ENCODE measurements at places on chromosomes 13 and 19. TPM values are rescaled to one million over a fixed set of nuclear protein-coding genes. Genes with fewer than 3 reads are reported as not detected.
A peak's percentile ranks its signal among the peaks of the same experiment; 100 is the strongest.

The ATP5F1D gene
- 73.8 TPM for total RNA-seq

DNA sequence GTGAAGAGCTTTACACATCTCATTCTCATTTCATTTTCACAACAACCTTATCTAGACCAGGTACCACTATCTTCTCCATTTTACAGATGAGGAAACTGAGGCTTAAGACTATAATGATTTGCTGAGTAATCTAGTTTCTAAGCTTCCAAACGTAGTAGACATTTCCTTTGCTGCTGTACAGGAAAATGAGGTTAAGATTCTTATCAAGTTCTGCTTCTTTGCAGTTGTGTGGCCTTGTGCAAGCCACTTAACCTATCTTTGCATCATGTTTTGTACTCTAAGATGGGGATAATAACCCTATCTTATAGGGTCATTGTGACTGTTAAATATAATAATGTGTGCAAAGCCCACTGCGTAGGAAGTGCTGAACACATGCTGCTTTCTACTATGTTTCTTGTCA, 307.9 kb downstream of the HS6ST3 start:
- ATAC-seq, result no peak

DNA sequence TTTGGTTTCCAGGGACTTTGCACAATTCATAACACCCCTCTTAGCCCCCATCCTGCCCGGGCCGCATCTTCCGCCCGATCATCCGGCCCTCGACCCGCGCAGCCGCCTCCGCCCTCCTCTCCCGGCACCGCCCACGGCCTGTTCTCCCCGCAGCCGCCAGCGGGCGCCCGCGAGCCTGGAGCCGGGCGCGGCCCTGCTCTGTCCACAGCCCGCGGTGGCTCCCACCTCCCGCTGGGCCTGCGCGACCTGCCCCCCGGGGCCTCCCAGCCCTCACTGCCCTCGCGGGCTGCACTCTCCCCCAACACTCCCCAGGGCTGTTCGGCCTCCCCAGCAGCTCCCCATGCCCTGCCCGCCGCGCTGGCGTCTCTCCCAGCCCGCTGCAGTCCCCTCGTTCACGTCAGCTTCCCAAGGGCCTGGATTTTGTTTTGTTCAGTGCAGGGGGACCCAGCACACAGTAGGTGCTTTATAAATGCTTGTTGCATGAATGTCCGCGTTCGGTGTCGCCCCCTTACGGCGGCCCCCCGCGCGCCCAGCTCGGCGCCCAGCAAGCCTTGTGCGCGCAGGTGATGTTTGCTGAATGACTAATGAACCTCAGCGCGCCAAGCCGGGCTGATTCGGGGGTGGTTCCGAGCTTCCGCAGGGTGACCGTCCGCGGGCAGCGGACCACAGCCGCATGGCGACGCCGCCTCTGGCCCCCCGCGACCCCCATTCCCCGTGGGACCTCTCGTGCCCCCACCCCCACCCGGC, 4.6 kb upstream of the APC2 start:
- ATAC-seq, result peak; percentile 74

GRCh38 chr19:35596366-35596999, 10.5 kb downstream of the PMIS2 start:
- no peak for ATAC-seq

DNA sequence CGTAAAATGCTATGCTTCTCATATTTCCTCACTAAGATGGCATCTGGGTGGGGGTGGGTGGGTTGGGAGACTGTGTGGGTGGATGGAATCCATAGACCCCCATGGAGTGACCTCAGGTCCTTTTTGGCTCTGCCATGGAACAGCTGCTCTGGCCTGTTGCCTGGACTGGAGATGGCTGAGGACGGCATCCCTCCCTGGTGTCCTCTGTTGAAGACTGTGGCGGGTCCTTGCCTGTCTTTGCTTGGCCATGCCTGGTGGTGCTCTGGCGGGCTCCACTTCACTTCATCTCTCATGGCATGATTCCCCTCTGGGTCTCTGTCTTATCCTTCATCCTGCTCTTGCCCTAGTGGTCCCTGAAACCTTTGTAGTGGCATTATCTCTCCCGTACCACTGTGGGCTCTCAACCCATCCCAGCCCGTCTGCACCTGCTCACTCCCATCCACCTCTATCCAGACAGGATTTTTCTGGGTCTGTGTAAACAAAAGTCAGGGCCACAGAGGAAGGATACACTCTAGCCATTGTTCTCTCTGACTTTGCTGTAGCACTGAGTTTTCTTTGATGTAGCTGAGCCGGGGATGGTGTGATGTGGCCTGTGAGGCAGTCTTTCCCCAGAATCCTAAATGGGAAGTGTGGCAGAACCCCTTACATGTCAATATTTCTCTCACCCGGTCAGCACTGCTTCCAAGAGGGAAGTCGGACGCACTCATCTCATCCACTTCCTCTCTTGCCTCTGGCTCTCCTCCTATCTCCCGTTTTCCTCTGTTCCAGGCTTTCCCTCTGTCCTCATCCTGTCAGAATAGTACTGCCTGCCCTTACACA, 36.1 kb downstream of the WDFY2 start:
- no peak for ATAC-seq

- peak; percentile 8 for ATAC-seq
These were observed 857 bp upstream of the MAP2K7 start for GRCh38 chr19:7902796-7903243.

- ATAC-seq, result no peak
These were observed 205.7 kb downstream of the KCNRG start for GRCh38 chr13:50220938-50221337.

DNA sequence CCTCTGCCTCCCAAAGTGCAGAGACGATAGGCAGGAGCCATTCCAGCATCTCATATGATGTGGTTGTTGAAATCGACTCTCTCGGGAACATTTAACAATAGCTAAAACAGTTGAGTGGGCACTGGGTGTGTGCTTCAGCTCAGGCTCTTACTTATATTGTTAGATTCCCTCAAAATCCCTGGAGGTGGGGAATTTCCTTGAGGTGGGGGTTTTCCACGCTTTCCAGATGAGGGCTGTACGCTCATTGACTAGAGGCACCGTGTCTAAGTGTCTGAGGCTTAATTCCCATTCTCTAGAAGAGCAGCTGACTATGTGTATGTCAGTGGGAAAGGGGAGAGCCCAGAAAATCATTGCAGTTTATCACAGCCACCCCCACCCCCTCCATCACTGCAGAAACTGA, 10.8 kb upstream of the GRAMD1A start:
- no peak for ATAC-seq

GRCh38 chr13:32022311-32022710, 9.3 kb upstream of the FRY start:
- ATAC-seq, result peak; percentile 96

- no peak for ATAC-seq
These were observed 24.7 kb downstream of the CHAMP1 start for GRCh38 chr13:114338959-114339358.

- no peak for ATAC-seq
These were observed 620.6 kb downstream of the GPC6 start for GRCh38 chr13:93847162-93847561.

The CYP4F11 gene
- 0.25 TPM for total RNA-seq

DNA sequence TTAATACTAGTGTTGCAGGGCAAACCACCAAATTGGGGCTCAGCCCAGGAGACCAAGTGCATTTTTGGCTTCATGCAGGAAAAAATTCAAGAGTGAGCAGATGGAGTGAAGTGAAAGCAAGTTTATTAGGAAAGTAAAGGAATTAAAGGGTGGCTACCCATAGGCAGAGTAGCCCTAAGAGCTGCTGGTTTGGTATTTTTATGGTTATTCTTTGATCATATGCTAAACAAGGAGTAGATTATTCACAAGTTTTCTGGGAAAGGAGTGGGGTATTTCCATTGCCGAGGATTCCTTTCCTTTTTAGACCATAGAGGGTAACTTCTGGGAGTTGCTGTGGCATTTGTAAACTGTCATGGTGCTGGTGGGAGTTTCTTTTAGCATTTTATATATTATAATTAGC, 459.0 kb downstream of the KLF5 start:
- ATAC-seq, result no peak

DNA sequence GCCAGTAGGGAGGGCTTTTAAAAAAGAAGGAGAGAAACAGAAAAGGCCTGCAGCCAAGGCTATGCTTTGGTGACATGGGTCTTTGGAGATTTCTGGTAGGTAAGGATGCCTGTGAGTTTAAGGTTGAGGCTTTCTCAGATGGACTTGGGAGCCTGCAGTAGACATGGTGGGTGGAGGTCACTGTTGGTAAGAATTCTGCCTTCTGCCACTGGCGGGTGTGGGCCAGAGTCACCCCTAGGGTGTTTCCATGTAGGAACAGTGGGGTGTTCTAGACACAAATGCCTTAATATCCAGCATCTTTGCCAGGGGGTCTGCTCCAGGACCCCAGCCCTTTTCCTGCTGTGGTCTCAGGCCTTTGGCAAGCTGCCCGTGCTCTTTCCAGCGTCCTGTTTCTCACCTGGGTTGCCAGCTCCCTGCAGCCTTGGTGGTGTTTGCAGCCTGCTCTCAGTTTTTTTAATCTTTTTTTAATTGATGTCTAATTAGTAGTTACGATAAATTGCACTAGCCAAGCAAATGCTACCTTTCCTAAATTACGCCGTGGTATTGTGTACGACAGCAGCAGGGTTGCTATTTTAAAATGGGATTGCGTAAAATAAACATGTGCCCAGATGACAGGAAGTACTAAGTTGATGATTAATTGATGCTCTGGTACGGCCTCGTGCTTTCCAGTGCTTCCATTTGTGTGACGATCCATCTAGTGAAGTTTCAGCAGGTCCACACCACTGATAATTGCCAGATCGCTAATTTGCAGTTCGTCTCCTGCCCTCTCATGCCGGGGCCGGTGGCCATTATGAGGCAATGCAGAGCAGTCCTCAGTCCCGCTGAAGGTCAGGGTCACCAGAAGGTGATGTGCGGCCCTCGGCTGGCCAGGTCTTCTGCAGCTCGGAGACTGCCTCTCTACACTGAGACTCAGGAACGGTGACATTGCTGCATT, 35.3 kb upstream of the NPAS1 start:
- ATAC-seq, result peak; percentile 78

The SLC8A2 gene
- 21.1 TPM for total RNA-seq

The MBD3L3 gene
- not detected for total RNA-seq

All from motor neuron (in vitro differentiated cells).